ENCODE measurements at places on chromosomes 2 and 18.
A peak's percentile ranks its signal among the peaks of the same experiment; 100 is the strongest.

DNA sequence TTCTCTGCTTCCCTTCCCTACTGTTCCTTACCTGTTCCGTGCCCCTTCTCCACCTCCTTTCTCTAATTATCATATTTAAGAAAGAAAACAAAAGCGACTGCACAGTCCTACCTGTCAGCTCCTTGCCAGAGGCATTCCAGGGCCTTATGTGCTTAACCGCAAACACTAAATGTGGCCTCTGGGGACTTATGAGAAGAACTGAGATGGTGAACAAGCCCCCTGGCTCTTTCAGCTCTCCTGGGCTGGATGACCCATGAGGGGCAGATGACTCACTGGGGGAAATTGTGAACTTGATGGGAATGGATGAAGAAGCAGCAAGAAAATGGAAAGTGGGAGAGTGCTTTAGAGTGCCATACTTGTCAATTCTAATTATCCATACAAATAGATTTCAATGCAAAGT is 106.3 kb upstream of the LYPD1 start:
- no peak for DNase-seq

DNA sequence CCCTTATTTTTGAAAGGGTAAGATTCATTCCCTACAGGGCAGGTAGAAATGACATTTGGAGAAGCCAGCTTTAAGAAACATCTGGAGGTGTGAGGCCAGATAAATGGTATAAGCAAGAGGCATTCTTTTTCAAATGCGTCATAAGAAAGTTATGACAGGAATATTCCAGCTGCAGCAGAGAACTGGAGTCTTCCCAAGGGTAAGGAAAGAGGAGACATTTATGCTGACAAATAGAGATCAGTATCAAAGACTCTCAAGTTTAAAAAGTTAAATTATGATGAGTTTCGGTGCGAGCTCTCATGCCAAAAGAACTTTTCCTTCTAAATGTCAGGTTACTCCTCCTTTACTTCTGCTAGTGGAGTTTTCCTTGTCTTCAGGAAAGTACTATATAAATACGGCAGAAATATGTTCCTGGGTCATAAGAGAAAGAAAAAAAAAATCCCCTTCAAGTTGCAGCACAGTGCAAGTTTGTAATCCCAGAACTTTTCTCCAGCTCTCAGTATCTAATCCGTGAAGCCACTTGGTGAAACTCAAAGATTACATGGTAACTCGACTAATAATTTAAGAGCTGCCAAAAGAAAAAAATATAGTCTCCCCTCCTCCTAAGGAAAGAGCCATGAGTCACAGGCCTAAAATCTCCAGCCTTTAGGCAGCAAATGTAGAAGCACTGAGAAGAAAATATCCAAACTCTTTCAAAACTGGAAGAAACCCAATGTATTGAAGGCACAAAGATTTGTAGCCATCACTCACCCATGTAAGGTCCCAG is 428.1 kb downstream of the MEIS1 start:
- no peak for DNase-seq

DNA sequence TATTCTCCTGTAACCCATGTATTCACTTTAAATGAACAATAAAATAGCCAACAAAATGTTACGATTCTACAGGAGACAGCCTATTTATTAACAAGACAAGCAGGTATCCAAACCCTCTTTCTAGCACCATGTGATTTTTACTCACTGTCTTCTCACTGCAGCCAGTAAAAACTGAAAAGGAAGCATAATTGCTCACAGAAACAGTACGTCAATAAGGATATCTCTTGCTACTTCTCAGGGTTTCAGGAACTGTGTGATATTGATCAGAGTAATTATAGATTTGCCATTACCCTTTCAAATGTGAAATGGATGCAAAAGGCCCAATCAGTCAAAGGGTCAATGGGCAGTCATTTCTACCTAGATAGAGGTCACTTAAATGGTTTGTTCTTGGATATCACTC is 1473.8 kb upstream of the DDX18 start:
- no peak for DNase-seq

DNA sequence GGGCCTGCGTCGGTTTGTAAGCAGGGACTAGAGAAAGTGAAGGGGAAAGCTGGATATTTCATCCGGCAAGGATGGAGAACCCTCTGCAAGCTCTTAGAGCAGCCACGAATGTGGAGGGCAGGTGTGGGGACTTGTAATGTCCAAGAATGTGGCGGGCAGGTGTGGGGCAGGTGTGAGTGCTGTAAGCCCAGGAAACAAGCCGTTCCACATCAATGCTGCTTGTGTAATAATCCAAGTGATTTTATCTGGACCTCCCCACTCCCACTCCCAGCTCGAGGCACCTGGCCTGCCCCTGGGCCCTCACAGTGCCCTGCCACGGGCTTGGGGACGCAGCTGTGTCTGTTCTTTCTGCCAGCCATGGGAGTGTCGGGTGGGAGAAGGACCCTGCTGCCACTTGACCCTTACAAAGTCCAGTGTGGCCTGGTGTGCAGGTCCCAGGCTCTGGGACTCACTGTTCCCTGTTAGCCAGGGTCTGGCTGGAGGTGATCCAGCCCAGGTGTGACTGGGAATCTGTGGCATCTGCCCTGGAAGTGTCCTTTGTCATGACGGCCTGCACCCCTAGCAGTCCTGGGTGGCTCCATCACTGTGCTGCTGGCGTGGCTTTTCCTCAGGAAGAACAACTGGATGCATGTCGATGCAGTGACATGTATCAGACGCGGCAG is 42.8 kb downstream of the SOX11 start:
- DNase-seq, result no peak

- no peak for DNase-seq
Measured at GRCh38 chr2:6866275-6866671, 566 bp upstream of the CMPK2 start.

DNA sequence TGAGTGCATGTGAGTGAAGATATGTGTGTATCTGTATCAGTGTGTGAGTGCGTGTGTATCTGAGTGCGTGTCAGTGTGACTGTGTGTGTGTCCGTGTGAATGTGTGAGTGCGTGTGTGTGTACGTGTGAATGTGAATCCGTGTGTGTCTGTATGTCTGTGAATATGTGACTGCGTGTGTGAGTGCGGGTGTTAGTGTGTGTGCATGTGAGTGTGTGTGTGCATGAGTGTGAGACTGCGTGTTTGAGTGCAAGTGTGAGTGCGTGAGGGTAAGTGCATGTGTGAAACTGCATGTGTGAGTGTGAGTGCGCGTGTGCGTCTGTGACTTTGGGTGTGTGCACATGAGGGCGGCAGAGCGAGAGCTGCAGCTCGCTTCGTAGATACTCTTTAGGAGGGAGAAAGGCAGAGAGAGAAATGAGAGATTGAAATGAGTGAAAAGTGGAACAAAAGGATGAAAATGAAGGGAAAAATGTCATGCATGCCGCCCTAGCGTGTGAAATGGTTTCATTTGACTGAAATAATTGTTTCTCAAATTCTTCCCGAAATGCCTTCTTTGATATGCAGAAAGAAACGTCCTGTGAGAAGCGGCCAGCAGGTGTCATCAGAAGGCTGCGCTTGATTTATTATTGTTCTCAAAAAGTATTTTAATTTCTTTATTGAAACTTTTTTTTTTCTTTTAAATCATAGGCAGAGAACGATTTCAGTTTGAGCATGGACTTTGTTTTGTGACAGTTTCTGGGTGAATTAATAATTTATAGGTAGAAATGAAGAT is 25.6 kb downstream of the ZNF407 start:
- DNase-seq, result no peak

DNA sequence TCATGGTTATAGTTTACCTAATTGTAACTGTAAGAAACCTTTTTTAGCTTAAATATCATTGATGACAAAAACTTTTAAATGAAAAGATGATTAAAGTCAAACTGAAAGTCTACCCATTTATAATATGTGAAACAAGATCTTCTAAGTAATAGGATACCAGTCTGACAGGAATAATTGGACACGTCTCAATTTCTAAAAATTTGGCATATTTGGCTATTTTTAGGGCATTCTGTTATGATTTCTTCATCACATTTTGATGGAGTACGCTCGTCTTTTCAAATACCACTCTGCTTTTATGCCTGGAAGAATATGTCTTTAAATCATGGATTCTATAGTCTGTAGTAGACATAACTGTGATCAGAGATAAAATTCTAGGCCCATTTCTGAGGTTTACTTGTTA is 1.3 kb downstream of the R3HDM1 start:
- DNase-seq, result no peak

DNA sequence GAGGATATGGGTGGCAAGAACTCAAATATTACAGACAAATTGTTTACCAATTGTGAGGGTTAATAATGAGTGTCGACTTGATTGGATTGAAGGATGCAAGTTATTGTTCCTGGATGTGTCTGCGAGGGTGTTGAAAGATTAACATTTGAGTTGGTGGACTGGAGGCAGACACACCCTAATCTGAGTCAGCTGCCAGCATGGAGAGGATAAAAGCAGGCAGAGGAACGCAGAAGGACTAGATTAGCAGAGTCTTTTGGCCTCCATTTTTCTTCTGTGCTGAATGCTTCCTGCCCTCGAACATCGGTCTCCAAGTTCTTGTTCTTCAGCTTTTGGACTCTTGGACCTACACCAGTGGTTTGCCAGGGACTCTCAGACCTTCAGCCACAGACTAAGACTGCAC is 1503.7 kb downstream of the LRP1B start:
- DNase-seq, result no peak

- no peak for DNase-seq
Measured at GRCh38 chr18:60047556-60047955, 147.8 kb downstream of the PMAIP1 start.

DNA sequence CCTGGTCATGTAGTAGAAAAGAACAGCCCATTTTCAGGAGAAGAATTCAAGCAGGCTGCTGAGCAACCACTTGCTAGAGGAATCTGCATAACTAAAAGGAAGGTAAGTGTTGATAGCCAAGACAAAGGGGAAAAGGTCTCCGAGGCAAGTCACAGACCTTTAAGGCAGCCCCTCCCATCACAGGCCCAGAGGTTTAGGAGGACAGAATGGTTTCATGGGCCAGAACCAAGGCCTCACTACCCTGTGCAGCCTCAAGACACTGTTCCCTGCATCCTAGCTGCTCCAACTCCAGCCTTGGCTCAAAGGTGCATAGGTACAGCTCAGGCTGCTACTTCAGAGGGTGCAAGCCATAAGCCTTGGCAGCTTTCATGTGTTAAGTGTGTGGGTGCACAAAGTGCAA is 238.6 kb upstream of the CYP26B1 start:
- DNase-seq, result no peak

DNA sequence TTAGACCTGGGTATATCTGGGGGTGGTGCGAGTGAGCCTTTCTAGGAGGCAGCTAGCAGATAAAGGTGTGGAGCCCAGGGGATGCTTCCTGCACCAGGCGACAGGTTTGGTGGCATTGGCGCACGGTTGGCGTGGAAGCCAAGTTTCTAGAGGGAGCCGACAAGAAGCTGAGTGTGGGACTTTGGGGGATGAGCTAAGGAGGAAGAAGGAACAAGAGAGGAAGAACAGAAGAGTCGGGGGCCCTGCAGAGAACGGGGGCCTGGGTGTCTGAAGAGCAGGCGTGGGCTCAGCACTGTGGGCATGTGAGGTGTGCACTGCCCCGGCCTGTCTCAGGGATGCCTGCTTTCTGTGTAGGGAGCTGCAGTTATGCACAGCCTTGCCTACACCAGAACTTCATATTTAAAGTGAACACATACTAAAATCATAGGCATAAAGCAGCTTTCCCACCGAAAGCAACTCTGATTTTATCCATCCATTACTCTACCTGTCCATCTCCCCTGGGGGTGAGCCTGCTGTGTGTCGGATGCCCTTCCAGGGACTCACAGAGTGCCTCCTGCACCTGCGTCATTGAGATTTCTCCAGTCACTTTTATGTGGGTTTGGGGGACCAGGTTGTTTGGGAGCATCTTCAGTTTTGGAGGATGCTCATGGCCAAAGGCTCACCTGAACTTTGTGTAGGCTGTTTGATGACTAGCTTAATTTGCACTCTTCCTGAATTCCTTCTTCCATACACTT is 149.7 kb downstream of the LDLRAD4 start:
- DNase-seq, result no peak

GRCh38 chr2:172253190-172254052 is 150.7 kb upstream of the DLX2 start:
- peak; percentile 63 for DNase-seq

- DNase-seq, result no peak
Measured at GRCh38 chr2:109481196-109481555, 132.6 kb downstream of the SEPTIN10 start.

- no peak for DNase-seq
Measured at GRCh38 chr2:232325324-232326273, 53.0 kb upstream of the ALPP start.

GRCh38 chr2:128798502-128799283 is 480.0 kb upstream of the HS6ST1 start:
- no peak for DNase-seq

DNA sequence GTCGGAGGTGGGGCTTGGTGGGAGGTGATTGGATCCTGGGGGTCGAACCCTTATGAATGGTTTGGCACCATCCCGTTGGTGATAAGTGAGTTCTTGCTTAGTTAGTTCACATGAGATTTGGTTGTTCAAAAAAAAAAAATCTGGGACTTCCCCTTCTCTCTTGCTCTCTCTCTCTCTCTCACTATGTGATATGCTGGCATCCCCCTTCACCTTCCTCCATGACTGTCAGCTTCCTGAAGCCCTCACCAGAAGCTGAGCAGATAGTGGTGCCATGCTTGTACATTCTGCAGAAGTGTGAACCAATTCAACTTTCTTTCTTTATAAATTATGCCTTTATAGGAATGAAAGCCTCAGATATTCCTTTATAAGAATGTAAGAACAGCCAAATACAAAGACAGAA is 269.7 kb upstream of the APCDD1 start:
- no peak for DNase-seq

DNA sequence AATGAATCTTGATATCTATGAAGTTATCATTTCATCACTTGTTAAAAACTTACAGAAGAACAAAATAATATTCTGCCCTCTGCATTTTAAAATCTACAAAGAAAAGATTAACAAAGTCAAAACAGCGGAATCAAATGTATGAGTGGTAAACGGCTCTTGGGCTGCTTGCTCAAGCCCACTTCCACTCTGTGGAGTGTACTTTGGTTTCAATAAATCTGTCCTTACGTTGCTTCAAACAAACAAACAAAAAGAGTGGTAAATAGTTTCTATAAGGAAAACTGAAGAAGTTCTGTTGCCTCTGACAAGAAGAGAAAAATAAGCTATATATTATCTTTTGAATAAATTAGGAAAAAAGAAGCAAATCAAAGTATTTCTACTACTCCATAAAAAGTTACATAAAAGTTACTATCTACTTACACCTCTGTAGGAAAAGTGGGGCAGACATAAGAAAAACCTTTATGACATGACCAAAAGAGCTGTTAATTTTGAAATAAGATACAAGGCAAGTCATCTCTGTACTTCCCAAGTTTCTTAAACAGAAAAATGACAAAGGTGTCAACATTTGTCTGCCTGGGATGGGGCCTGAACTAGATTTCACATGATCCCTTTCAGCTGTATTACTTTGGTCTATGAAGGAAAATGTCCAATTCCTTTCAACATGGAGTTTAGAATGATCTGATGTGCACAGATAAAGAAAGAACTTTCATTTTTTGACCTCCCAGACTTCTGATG is 56.5 kb downstream of the MGAT4A start:
- DNase-seq, result no peak

GRCh38 chr2:61911510-61911909 is 6.0 kb downstream of the COMMD1 start:
- no peak for DNase-seq

DNA sequence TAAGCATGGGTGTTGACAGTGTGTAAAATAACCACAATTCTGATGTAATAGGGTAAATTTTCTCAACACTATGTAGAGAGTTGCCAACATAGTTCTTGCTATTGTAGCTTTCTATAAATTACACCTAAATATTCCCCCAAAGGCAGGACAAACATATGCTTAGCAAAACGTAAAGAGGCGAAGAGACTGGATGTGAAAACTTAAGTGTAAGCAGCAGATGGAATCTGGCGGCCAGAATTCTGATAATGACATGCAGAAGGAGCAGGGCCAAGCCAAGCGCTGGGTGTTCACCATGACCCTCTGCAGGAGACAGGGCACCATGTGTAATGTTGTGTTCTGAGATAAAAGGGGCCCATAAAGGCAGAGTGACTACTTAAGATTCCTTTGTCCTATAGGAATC is 105.2 kb upstream of the ZNF521 start:
- DNase-seq, result no peak

All from stimulated activated CD8-positive, alpha-beta memory T cell treated with anti-CD3 and anti-CD28 coated beads, Interleukin-7, amount 100 ng/mL, for 4 hours (primary cell).